Erythroblast (primary cell): ENCODE measurements at places on chromosomes 1 and 21.

DNA sequence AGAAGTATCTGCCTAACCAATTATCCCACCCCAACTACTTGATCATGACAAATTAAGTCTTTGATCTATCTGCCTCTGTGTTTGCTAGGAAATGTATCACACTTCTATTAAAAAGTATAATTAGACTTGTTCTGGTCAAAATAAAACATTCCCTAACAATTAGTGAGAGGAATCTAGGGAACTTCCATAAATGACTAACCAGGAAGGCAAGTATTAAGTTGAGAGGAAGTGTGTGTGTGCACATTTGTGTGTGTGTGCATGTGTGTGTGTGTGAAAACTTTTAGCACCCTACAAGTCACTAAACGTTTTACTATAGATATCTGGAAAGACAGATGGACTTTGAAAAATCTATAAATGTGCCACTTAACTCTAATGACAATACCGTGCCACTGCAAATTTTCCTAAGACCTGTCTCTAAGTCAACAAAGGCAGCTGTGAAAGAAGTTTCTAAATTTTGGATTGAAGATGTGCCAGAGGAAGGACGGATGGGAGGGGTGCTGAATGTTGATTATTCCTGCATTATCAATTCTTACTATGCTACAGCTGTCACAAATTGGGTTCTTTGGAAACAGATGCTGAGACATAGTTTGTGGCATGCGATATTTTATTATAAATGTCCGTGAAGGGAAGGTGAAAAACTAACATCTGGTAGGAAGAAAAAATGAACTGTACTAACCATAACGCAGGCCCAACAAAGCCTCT, 567.1 kb downstream of the PTPRC start:
- DNase-seq, result no peak

DNA sequence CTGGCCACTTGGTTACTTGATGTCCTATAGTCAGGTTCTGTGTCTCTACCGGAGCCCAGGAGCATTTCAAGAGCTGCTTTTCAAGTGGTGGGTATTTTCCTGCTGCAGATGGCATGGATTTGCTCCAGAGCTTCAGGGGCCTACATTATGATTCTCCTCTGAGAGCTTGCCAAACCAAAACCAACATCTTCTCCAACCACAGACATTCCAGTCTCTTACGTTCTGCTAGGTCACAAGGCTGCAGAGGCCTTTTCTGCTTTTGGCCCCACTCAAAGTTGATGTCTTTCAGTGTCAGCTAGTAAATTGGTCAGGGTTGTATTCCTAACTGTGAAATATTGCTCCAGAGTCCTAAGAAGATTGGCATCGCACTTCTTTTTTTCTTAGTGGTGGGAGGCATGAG, 14.7 kb upstream of the AQP10 start:
- DNase-seq, result no peak

DNA sequence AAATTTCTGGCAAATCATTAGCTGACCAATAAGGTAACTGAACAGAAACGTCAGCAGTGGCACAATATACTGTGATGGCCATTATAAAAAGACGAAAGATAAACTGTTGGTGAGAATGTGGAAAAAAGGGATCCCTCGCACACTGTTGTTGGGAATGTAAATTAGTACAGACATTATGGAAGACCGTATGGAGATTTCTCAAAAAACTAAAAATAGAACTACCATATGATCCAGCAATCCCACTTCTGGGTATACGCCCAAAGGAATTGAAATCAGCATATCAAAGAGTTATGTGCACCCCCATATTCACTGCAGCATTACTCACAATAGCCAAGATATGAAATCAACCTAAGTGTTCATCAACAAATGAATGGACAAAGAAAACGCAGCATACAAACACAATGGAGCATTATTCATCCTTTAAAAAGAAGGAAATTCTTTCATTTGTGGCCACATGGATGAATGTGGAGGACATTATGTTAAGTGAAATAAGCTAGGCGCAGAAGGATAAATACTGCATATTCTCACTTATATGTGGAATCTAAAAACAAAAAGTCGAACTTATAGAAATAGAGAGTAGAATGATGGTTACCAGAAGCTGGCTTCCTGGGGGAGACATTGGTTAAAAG, 257.7 kb downstream of the RHOU start:
- no peak for DNase-seq

DNA sequence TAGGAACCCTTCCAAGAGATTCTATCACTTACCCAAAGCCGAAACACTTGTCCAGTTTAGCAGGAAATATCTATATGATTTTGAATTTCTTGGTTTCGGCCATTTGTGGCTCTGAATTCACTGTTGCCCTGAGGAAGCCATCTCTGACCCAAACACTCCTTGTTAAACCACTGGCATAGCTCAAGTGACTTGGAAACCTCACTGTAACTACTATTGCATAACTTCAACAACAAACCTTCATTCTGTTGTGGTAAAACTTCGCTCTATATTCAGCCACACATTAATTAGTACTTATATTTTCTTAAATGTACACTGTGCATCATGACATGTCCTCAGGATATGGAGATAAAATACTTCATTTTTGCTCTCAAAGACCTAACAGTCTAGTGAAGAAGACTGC, 63.2 kb downstream of the ST6GALNAC3 start:
- DNase-seq, result no peak

- DNase-seq, result no peak
These were observed 95.4 kb downstream of the PTPRU start for GRCh38 chr1:29331729-29332128.

DNA sequence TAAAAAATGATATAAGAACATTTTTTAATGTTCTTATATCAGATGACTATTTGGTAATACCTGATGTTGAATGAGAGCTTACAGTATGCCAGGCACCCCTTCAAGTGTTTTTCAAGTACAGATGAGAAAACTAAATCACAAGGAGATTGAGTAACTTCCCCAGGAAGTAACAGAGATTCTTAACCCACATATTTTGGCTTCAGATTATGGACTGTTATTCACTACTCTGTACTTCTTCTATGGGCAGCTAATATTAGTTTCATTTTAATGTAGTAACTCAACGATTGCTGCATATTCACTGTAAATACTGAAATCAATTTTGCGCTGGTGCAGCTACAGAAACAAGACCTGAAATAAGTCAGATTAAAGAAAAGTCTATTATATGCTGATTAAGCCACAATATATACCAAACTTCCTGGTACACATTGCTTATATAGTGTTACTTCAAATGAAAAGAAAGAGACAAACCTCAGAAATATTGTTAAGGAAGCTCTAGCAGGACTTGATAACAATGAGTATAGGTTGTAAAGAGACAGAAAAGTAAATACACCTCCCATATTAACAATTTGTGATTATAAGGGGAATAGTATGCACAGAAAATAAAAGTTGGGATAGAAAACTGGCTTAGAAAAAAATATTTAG, 19.7 kb downstream of the DPYD start:
- DNase-seq, result no peak

- no peak for DNase-seq
These were observed 11.8 kb downstream of the DRAM2 start for GRCh38 chr1:111127923-111128643.

DNA sequence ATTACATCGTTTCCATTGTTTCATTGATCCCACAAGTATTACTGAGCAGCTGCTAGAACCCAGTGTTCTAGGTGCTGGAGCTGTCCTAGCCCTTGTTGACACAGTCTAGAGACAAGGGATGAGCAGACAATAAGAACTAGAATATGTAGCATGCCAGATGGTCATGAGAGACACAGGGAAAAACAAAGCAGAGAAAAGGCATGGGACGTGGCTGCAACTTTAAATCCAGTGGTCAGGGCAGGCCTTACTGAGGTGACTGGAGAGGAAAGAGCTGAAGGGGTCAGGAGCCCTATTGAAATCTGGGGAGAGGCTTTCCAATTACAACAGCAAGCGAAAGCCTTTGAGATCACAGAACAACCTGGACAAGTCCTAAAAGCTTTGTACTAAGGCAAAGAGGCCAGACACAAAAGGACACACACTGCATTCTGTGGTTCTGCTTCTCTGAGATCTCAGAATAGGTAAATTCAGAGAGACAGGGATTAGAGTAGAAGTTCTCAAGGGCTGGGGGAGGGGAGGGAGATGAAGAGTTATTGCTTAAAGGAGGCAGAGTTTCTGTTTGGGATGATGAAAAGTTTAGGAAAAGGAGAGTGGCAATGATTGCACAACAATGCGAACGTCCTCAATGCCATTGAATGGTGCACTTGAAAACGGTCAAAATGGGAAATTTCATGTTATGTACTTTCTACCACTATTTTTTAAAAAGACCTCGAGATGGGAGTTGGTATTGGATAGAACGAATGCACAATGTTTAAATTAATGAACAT, 467.4 kb upstream of the VAMP3 start:
- DNase-seq, result no peak

GRCh38 chr21:40516335-40516734, 330.6 kb downstream of the DSCAM start:
- DNase-seq, result no peak

DNA sequence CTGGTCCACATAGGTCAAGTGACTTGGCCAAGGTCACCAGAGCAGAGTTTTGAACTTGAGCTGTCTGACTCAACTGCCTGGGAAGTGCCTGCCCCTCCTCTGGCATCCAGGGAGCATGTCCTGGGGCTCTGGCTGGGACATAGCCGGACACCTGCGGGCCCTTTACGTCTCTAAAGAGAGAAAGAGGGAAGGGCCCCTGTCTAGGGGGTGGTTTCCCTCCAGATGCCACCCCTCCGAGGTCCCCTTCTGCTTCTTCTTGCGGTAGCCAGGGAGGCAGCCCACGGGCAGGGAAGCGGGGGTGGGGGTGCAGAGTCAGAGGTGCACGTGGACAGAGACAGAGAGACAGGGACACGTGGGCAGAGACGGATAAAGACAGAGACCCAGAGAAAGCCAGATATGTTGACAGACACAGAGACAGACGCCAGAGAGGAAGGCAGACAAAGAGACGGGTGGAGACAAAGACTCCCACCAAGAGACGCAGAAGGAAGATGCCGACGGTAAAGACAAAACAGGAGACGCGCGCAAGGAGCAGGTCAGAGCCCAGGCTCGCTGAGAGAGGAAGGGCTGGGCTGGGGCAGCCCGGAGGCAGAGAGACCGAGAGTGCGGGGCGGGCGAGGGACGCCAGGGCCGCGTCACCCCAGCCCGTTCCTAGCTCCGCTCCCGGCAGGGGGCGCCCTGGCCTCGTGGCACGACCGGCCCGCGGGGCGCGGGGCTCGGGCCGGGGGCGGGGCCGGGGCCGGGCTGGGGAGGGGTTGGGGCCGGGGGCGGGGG, 458 bp upstream of the ALPL start:
- peak; percentile 82 for DNase-seq

DNA sequence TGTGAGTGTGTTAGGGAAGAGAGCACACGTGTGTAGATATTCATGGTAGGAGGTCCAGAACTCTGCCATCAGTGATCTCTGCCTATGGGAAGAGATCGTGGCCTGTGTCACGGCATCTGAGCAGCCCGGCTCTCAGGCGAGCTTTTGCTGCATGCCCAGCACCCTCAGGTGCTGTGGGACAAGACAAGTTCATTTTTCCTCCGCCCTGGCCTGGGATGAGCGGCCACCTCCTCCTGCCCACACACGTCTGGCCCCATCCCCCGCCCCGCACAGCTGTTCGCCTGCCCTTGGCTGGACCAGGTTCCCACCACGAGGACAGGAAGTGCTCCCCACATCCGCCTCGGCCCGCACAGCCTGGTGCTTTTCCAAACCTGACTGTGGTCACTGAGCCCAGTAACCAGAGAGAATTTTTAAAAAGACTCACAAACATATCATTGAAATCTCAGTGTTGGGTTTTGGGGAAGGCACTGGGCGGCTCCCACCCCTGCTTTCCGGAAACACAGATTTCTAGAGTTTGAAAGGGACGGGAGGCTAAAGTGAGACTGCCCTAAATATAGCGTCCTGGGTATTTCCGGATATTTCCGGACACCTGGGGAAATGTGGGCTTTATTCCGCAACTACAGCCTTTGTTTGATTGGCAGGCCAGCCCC, 18.0 kb downstream of the BMP8A start:
- DNase-seq, result no peak

GRCh38 chr1:222310836-222311235, 237.1 kb downstream of the HHIPL2 start:
- no peak for DNase-seq

GRCh38 chr1:193730017-193730416, 543.6 kb upstream of the B3GALT2 start:
- peak; percentile 27 for DNase-seq

- DNase-seq, result no peak
These were observed 24.8 kb upstream of the SLC45A1 start for GRCh38 chr1:8293118-8293517.

DNA sequence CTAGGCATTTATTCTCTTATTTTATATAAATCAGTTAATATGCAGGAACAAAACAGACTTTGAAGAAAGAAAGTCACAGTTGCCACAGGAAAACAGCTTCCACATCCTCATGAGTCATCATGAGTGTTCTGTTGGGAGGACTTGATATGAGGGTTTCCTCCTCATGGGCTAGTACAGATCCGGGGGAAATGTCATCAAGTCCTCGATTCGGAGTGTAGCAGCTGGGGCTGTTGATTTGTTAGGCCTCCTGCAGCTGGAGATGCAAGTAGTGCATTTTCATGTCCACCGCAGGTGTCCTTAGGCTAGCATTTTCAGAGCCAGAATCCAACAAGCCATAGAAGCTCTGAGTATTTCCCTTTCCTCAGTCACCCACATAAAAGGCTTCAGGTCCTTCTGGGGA, 36.7 kb downstream of the ADAM30 start:
- peak; percentile 82 for DNase-seq

GRCh38 chr1:209203533-209203895, 380.0 kb upstream of the CAMK1G start:
- DNase-seq, result no peak

- DNase-seq, result no peak
These were observed 219.3 kb upstream of the GREM2 start for GRCh38 chr1:240831191-240831631.

DNA sequence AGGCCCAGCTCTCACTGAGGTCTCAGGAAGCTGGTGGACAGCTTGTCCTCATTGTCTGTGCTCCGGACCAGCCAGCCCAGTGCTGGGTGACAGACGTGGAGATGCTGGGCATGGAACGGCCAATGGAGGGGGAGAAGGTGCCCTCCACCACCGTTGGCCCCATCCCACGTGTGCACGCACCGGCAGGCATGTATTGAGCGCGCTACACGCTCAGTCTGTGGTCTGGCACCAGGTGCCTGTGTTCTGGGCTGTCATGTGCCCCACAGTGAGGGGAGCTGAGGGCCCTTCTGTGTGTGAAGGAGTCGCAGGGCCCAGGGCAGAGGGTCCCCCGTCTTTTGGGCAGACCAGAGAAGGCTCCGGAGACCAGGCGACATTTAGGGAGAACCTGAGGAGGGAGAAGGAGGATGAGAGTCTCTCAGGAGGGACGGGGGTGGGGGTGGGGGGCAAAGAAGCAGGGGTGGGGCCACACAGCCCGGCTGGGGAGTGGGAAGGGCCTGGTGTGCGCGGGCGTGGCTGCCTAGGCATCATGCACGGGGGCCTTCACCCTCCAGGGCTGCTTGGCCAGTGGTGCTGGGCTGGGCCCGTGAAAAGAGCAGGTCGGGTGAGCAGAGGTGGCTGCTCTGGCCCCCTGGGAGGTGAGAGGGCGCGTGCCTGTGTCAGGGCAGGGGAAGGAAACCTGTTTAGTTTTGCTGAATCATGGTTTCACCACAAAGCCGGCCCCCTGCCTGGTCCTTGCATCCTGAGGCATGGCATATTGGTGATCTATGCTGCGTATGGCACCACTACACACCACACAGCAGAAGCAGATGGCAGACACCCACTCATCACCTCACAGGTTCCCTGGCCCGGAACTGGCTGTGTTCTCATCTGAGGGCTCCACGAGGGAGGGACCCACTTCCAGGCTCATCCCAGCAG, 86.7 kb upstream of the TTC34 start:
- no peak for DNase-seq
